Mesothelial cell of epicardium (in vitro differentiated cells): ENCODE measurements at places on chromosomes 4 and X.

GRCh38 chr4:107858158-107858742 lies 33.5 kb downstream of the SGMS2 start:
- no peak for DNase-seq

DNA sequence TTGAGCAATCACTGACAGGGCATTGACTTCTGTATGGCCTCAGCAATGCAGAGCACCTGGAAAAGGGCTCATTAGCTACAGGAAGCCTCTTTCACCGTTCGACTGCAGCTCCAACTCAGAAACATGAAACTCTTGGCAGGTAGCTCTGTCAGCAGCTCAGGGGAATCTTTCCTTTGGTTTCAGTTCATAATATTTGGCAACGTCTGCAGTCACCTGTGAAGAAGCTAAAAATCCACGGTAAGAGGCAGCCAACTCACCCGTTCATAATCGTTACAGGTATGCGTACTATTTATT lies 354.9 kb downstream of the CAMK2D start:
- no peak for DNase-seq

DNA sequence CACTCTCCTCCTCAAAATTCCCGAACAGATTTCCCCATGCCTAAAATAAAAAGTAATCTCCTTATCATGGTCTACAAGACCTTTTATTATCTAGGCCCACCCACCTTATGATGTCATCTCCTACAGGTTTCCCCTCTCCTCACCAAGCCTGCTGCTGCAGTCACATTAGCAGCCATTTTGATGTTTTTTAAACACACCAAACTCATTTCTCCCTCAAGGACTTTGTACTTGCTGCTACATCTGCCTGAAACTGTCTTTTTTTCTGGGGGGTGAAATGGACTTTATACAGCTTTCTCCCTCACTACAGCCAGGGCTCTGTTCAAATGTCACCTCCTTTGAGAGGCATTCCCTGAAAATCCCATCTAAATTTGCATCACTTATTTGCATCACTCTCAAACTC lies 90.2 kb upstream of the TAB3 start:
- DNase-seq: no peak

DNA sequence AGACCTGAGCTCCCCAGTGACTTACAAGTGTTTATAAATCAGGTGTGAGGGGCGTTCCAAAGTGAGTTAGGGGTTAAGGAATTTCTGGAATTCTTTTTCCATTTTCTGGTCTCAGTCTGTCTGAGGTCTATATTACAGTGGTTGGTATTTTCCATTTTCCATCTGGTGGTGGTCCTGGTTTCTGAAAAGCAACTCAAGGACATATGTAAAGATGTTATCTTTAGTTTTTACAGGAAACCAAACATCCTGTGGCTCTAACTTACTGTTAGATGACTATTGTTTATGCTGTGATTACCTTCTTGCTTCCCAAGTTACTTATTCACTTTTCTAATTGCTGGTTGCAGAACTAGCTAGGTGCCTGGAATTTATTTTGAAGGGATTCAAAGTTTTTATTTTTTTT lies 53.5 kb upstream of the IL21 start:
- DNase-seq: no peak

GRCh38 chrX:25548811-25549210 lies 533.0 kb upstream of the ARX start:
- DNase-seq: no peak

DNA sequence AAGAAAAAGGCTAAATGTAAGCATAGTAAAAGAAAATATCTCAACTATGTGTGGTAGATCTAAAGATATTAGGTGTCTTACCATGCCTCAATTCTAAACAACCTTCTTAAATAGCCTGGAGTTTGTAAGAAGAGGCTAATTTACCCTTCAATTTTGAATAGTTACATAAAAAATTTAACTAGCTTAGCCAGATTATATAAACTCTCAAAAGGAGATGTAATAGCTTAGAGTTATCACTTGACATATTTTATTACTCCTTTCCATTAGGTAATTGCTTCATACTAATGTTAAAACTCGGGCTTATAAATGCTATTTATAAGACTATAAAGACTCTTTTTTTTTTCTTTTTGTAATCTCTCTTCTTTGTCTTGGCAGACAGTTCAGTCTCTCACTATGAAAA lies 297.5 kb upstream of the PABPC4L start:
- DNase-seq: no peak
